Thyroid gland (tissue), 4 donors: ENCODE measurements at places on chromosomes 1 and 21. TPM values are rescaled to one million over a fixed set of nuclear protein-coding genes. Genes with fewer than 3 reads are reported as not detected.

Gene KCNJ9
- total RNA-seq, result not detected

Gene TMEM234
- total RNA-seq, result 52.8 TPM

Gene LPAR3
- total RNA-seq, result 1.4 TPM

Gene PLPP3
- total RNA-seq, result 666 TPM

Gene CLCA1
- not detected for total RNA-seq

Gene PDC
- total RNA-seq, result not detected

Gene ATP5PO
- 268 TPM for total RNA-seq

Gene WLS
- 44.0 TPM for total RNA-seq

Gene FCRLB
- total RNA-seq, result 0.89 TPM

Gene PDPN
- 3.9 TPM for total RNA-seq

Gene KIAA0040
- total RNA-seq, result 28.4 TPM

Gene PRKAA2
- 14.2 TPM for total RNA-seq

Gene HSPA6
- total RNA-seq, result 0.75 TPM

Gene CD52
- 12.3 TPM for total RNA-seq

Gene FYB2
- total RNA-seq, result 0.13 TPM

Gene S100A5
- total RNA-seq, result 6.0 TPM

Gene IL23R
- not detected for total RNA-seq

Gene TMPRSS15
- not detected for total RNA-seq

Gene FCRL5
- not detected for total RNA-seq

Gene PRUNE1
- total RNA-seq, result 66.0 TPM

Gene ATAD3A
- total RNA-seq, result 31.1 TPM

Gene HP1BP3
- total RNA-seq, result 288 TPM
